ENCODE measurements at places on chromosomes 1 and 21.

DNA sequence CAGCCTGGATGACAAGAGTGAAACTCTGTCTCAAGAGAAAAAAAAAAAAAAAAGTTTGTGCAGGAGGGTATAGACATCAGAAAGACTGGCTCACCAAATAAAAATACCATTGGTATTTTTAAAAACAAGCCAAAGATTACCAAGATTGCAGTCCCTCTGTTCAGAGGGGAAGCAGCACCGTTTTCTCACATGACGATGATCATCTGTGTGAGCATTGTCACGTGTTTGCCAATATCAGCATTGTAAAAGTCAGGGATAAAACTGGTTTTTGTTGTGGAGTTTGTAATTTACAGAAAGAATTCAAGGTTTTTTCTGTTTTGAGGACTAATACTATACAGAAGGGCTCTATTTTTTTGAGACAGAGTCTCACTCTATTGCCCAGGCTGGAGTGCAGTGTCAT is 26.5 kb downstream of the ZNF362 start:
- no peak for DNase-seq

- no peak for DNase-seq
Measured at GRCh38 chr1:151060007-151060656, at the start of gene MLLT11. MLLT11 (plus strand) TSS chr1:151060397; CDS start chr1:151067225, 6,828 bp downstream.

GRCh38 chr1:236059011-236059410 is 5.9 kb downstream of the NID1 start:
- DNase-seq, result no peak

DNA sequence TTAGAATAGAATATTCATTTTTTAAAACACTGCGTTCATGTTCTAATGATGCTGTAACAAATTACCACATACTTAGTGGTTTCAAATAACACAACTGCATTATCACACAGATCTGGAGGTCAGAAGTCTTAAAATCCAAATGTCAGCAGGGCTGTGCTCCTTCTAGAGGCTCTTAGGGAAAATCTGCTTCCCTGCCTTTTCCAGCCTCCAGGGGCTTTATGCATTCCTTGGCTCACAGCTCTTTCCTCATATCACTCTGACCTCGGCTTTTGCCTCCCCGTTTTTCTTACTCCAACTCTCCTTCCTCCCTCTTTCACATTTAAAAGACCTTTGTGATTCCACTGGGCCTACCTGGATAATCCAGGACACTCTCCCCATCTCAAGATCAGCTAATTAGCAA is 18.6 kb upstream of the FMN2 start:
- DNase-seq, result no peak

DNA sequence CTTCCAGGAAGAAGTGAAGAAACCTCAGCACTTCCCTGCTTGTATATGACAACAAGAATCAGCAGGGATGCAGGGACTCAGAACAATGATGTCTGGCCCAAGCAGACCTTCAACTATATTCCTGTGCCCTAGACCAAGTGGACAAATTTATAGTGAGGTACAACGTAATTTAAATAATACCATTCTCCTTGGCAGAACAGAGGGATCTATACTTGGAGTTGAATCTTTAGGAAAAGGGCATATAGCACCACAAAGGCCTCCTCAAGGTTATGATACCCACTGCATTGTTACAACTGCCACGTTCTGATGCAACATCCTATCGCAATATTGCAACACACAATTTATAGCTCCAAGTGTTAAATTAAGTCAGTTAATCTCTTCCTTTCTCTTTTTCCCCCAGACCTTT is 29.1 kb upstream of the GFI1 start:
- DNase-seq, result peak; percentile 75
